Spleen (tissue), 13 donors: ENCODE measurements at places on chromosomes 11 and 22. TPM values are rescaled to one million over a fixed set of nuclear protein-coding genes. Genes with fewer than 3 reads are reported as not detected.
A peak's percentile ranks its signal among the peaks of the same experiment; 100 is the strongest.

- DNase-seq: no peak
Measured at GRCh38 chr11:44528103-44528502, 37.4 kb upstream of the CD82 start.

DNA sequence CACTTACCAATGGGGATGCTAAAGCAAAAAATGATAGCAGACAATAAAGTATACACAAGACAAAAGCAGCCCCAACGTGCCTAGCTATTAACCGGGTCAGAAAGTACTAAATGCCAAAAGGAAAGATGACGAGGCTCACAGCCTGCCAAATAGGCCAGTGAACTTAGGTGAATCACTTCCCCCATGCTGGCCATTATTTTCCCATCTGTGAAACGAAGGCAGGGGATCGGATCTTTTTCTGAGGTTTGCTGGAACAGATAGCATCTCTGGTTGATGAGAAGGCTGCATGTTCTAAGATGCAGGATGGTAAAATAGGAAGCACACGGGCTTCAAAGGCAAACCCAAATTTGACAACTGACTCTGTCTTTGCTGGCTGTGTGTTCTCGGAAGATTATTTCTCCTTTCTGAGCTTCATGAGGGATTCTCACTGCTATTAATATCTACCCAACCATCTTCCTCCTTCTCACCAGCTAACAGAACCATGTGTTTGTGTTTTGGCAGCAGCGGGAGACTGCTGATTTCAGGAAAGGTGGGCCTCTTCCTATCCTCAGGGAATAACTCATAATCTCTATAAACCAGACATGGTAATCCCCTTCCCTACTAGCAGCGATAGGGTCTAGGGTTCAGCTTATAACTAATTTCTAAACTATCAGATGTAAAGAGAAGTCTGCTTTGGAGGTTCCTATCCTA lies 390.7 kb downstream of the LARGE1 start:
- no peak for DNase-seq

DNA sequence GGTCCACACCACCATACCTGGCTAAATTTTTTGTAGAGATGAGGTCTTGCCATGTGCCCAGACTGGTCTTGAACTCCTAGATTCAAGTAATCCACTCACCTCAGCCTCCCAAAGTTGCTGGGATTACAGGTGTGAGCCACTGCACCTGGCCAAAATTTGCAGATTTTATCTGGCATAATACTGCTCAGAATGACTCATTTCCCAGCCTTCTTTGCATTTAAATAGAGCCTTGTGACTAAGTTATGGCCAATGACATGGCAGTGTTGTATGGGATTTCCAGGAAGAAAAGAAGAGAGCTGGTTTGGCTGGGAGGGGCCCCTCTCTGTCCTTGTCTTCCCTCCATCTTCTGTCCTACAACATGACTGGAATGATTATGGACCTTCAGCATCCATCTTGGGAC lies 55.8 kb downstream of the CCDC34 start:
- no peak for DNase-seq

DNA sequence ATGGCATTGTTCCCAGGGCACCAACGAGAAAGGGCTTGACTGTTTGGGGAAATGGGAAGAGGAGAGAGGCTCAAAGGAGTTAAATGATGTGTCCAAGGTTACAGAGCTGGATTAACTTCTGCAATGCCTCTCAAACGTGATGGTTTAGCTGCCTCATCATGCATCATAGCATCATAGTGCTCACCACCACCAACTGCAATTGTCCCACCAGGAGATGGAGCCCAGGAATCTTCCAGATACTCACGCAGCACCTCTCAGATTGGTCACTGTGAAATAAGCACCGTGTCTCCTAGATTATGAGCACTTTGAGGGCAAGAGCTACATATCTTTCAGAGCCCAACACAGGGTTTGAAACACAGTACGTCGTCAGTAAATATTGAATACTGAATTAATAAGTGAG lies 69.2 kb downstream of the PRSS23 start:
- no peak for DNase-seq

- DNase-seq: peak; percentile 97
Measured at GRCh38 chr22:31489632-31490495, at the start of gene EIF4ENIF1. Gene EIF4ENIF1, minus strand, starts transcription at chr22:31489842. Its CDS starts 1,124 bp downstream, at chr22:31488718.

GRCh38 chr22:40609216-40609615 lies 27.3 kb downstream of the MRTFA start:
- no peak for DNase-seq

DNA sequence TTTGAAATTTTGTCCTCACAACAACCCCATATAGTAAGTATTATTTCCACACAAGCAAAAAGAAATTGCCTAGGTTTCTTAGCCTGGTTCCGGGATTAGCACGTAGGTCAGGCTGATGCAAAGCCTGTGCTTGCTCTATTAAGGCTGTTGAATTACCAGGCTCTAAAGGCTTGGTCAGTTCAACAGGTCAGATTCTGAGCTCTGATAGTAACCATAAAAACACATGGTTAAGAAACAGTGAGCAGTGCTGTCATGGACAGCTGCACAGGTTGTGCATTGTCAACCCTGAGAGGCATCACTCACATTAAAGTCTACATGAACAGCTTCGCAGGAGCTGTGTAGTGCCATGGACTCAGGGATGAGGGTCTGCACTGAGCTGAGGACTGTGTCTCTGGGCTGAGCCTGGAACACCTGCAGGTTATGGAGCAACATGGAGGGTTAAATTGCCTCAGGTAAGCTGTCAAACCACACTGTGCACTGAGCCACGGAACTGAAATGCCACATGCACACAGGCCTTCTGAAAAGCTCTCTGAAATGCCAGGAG lies 98.0 kb downstream of the PIWIL4 start:
- DNase-seq: no peak

DNA sequence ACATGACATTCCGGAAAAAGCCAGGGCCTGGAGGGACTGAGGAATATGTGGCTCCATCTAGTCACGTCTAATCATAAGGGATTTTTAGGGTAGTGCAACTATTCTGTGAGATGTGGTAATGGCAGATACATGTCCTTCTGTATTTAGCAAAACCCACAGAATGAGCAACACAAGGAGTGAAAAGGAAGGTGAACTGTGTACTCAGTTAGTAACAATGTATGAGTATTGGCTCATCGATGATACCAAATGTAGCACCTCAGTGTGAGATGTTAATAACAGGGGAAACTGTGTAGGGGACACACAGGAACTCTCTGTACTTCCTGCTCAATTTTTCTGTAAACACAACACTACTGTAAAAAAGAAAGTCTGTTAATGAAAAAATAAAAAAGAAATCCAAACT lies 42.0 kb upstream of the CARS1 start:
- DNase-seq: no peak

DNA sequence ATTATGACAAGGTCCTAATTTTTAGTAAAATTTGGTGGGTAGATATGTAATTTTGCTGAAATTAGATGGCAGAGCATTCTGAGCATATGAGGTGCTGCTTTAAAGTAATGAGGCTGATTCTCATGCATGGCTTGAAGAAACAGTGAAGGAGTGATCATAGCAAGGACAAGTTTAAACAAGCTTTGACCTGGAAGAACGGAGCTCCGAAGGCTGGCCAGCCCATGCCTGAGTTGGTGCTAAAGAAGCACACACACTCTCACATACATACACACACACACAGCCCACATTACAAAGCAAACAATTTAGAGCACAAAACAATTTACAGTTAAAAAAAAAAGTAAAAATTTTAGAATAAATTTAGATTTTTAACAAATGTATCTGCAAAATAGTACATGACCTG lies 150.7 kb downstream of the DCDC1 start:
- DNase-seq: no peak

DNA sequence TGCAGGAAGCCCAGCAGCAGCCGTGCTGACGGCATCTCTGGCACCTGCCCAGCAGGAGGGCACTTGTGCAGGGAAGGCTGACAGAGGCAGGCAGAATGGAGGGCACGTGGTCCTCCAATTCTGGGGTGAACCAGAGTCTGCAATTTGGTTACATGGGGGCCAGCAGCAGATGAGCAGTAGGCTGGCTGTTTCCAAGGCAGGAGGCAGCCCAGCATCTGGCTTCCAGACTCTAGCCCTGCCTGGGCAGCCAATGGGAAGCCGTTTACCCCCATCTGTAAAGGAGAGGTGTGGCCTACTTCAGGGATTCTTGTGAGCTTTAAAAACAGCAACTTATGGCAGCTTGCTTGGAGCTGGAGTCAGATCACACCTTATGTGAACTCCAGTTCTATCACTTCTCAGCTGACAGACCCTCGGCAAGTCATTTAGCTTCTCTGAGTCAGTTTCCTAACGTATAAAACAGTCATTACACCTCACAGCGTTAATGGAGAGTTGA lies 27.9 kb upstream of the RASL10A start:
- no peak for DNase-seq

DNA sequence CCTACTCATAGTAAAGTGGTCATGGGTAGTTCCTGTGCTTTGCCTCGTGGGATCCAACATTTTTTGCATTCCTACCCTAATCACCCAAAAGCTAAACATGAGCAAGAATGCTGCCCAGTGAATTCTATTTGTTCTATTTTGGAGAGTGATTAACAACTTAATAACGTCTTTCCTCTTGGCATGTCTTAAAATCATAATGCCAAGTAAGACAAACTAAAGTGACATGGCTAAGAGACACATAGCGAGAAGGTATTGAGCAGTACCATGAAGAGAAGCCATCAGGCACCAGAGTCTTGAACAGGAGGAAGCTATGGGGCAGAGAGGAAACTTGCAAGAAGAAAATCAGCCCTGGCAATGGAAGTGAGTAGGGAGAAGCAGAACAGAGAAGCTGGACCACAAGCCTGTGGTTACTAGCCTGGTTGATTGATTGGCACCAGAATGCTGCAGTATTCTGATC lies 32.0 kb downstream of the EXPH5 start:
- DNase-seq: no peak

DNA sequence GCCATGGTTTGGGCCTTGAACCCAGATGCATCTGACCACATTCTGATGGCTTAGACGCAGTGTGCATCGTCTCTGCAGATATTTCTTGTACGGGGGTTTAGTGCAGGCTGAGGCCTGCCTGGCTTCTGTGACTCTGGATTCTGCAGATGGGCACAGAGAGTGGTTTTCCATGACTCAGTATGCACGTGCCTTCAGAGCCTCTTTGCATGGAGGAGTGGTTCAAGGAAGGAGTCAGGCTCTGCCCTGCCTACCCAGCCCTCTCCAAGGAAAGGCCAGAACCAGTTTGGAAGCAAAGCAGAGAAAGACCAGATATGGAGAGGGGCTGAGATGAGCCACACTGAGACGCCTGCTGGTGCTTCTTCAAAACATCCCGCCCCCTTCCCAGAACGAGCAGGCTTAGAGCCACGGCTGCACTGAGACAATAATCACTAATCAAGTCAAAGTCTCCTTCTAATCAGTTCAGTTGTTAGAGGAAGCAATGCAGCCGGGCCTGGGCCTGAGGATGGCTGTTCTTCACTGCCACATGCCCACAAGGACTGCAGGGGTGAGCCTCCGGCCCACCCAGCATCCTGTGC lies 308.9 kb downstream of the NXPE2 start:
- DNase-seq: no peak

- no peak for DNase-seq
Measured at GRCh38 chr11:128515826-128516778, 71.3 kb downstream of the ETS1 start.

Gene CATSPER1
- 0.70 TPM for total RNA-seq

Gene ART1
- total RNA-seq: not detected

Gene LRRN4CL
- not detected for total RNA-seq

Gene KRTAP5-11
- not detected for total RNA-seq

Gene THY1
- total RNA-seq: 29.4 TPM

Gene SCARF2
- 7.1 TPM for total RNA-seq

Gene GAL3ST3
- total RNA-seq: not detected

Gene KIRREL3
- 1.8 TPM for total RNA-seq

Gene MYO7A
- 34.1 TPM for total RNA-seq
